ENCODE measurements at places on chromosomes 5 and 9. TPM values are rescaled to one million over a fixed set of nuclear protein-coding genes. Genes with fewer than 3 reads are reported as not detected.

Gene SLCO6A1
- total RNA-seq: 0.14 TPM

Gene GNA14
- 1.3 TPM for total RNA-seq

Gene LVRN
- total RNA-seq: 1.4 TPM

Gene FNBP1
- total RNA-seq: 43.5 TPM

Gene S1PR3
- total RNA-seq: 39.2 TPM

Gene LPAR1
- total RNA-seq: 145 TPM

Gene PFN3
- total RNA-seq: not detected

Gene NR4A3
- total RNA-seq: 0.43 TPM

Gene PIP5K1B
- total RNA-seq: under 0.01 TPM

Gene TRIM52
- total RNA-seq: 6.2 TPM

Gene TNFSF15
- total RNA-seq: 17.5 TPM

Gene HAVCR1
- 0.88 TPM for total RNA-seq
